ENCODE measurements at places on chromosomes 13 and 19. TPM values are rescaled to one million over a fixed set of nuclear protein-coding genes. Genes with fewer than 3 reads are reported as not detected.

GDF15 gene
- total RNA-seq = 123 TPM

MEIOSIN gene
- not detected for total RNA-seq

BST2 gene
- total RNA-seq = 8.7 TPM

- no peak for DNase-seq
Observed at GRCh38 chr13:28464861-28465460, 30.0 kb downstream of the FLT1 start.

DNA sequence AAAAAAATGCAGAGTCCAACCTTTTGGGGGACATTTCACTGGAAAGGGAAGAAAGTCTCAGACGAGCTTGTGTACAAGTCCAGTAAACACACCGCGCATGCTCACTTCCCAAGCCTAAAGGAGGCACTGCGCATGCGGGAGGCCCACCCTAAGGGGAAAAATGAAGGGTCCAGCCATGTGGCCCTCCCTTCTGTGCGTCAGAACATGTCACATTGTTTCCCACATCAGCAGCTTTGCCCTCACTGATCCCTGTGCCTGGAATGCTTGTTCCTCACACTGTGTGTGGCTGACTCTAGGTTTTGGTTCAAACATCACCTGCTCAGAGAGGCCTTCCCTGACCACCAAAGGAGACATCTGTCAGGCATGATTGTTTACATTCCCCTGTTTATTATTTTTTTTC is 4.4 kb downstream of the ELSPBP1 start:
- DNase-seq = no peak

DNA sequence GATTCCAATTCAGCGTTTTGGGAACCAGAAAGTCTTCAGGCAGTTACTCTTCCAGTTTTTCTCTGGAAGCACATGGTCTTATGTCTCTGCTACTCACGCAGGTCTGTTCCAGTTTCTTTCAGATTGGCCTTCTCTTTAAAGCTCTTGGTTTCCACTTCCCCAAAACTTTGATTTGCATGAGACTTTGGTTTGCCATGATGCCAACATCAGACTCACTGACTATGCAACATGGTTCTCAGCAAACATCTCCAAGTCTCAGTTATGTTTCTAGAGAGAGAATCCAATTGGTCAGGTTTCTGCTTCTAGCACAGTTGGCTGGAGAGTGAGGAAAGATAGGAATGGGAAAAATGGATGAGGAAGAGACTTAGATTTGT is 3.1 kb downstream of the AKAP11 start:
- DNase-seq = no peak

- DNase-seq = no peak
Observed at GRCh38 chr19:6587093-6587820, 3.7 kb downstream of the CD70 start.

DNA sequence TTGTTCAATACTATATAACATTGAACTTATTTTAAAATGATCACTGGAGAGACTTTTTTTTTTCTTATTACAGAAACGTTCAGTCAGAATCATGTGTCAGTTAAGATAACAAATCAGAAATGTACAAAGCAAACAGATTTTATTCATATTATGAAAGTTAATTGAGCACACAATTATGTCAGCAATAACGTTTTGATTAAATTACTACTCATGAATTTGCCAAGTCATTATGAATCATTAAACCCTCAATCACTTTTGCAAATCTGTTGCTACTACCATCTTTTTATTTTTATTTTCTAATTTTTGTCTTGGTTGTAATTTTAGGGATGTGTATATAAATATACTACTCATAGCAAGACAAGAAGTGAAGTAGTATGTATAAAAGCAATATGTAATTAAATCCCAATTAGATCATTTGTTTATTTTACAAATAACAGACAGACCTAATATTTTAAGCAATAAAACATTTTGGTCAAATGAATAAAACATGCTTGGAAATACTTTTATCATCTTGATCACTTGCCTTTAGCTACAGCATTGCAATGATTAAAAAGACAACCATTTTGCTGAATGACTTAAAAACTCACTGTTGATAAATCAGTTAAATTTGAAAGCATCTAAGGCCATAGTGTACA is 893.4 kb upstream of the MIR17HG start:
- DNase-seq = peak; percentile 51
